ENCODE measurements at places on chromosomes 7 and 10.

GRCh38 chr7:67021260-67021659 lies 24.6 kb downstream of the TYW1 start:
- DNase-seq: no peak

DNA sequence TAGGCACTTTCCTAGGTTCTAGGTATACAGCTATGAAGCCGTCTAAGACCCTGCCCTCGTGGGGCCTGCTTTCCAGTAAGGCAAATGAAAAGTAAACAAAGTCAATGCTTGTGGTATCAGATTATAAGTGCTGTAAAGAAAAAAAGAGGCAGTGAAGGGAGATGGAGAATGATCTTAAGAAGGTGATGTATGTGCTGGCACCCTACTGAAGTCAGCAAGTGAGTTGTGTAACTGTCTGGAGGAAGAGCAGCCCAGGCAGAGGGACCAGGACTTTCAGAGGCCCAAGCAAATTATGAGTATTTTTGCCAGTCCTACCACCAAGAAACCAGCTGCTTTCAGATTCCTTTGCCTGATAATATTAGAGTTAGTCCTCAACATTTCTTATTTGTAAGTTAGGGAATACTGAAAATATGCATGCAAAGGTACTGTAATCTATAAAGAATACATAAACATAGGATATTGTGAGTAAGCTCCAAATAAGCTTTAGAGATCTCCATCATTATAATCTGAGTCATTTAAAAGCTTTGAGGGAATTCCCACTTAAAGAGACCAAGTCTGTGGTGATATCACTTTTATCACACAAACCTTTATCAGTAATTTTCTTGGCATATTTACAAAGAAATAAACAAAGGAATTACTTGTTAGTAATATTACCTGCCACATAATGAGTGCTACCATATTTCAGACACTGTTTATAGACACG lies 329.2 kb upstream of the LRGUK start:
- no peak for DNase-seq

DNA sequence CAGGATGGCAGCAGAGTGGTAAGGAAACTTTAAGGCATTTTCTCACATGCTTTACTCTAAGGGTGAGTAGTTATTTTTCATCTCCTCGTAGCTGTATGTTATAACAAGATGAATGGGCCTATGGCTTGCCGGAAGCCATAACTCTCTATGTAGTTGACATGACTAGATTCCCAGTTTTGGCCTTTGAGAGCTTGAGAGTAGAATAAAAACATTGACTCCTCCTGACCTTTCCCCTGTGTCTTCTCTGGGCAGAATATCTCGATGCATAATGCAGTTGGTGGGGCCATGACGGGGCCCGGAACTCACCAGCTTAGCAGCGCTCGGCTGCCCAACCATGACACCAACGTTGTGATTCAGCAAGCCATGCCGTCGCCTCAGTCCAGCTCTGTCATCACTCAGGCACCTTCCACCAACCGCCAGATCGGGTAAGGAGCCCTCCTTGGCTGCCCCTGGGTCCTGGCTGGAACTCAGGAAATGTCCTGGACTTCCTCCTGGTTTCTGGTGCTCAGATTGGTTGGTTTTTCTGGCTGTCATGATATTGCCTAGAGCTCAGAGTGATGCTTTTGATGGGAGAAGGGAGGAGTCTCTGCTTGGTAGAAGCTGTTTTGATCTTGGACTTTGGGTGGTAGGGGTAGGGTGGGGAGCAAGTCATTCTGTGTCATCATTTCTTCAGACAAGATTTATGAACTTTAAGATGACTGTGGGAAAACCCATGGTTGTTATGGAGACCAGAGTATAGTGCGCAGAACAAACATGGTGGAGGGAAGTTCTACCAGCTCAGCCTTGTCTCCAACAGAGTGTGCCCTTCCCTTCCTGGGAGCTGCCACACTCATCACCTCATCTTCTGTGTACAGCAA lies 158.0 kb downstream of the CREB5 start:
- no peak for DNase-seq

GRCh38 chr10:99431190-99431760 lies 851 bp upstream of the GOT1 start:
- no peak for DNase-seq

GRCh38 chr7:149607683-149608082 lies 110.1 kb upstream of the ZNF746 start:
- DNase-seq: no peak

- no peak for DNase-seq
Measured at GRCh38 chr7:114217026-114217806, 197.4 kb upstream of the FOXP2 start.

DNA sequence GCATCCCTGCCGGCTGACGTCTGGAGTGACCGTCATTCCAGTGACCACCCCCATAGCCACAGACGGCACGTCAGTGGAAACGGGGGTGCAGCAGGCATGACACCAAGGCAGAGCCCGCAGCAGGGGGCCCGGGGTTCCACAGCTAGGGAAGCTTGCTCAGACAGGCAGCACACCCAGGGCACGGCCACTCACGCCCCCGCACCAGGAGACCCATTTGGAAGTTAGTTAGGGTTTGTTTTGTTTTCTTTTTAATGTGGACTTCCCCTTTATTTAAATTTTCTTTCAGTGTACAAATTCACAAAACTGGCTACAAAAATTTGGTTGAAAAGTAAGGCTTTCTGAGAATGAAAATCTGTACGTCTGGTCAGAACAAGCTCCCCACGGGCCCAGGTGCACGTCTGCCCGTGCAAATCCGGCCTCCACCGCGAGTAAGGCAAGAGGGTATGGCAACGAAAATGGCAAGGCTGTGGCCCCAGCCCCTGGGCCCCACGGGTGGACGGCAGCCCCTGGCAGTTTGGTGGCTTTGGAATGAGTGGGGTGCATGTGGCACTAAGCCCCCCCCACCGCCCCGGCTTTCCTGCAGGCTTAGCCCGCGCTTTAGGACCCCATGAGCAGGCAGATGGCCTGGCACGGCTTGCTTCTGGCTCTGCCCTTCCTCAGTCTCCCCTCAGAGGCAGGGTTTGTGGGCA lies 124.2 kb downstream of the FAM53B start:
- DNase-seq: no peak

DNA sequence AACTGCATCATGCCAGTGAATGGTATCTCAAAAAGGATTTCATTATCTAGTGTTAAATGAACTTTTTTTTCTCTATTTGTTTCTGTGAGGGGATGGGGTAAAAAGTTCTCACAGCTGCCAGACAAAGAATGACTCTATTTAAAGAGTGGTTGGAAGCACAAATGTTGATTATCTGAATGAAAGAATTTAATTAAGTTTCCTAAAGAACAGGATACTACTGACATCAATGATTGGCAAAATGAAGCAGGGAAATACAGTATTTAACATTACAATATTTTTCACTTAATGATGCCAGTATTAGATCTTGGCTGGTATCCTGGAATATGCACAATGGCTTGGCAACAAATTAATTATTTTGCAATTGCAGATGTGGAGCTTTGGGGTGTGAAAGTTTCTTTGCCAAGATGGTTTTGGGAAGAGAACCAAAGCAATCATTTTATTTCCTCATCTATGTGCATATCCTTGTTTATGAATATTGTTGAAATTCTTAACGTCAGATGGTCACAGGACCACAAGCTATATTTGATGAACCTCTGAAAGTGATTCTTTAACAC lies 336.8 kb downstream of the ARL4A start:
- no peak for DNase-seq

- DNase-seq: no peak
Measured at GRCh38 chr10:52440612-52441285, 126.7 kb downstream of the DKK1 start.

GRCh38 chr10:1149793-1150637 lies 93.8 kb downstream of the WDR37 start:
- DNase-seq: no peak

- DNase-seq: no peak
Measured at GRCh38 chr7:158449266-158449665, 138.4 kb downstream of the PTPRN2 start.

DNA sequence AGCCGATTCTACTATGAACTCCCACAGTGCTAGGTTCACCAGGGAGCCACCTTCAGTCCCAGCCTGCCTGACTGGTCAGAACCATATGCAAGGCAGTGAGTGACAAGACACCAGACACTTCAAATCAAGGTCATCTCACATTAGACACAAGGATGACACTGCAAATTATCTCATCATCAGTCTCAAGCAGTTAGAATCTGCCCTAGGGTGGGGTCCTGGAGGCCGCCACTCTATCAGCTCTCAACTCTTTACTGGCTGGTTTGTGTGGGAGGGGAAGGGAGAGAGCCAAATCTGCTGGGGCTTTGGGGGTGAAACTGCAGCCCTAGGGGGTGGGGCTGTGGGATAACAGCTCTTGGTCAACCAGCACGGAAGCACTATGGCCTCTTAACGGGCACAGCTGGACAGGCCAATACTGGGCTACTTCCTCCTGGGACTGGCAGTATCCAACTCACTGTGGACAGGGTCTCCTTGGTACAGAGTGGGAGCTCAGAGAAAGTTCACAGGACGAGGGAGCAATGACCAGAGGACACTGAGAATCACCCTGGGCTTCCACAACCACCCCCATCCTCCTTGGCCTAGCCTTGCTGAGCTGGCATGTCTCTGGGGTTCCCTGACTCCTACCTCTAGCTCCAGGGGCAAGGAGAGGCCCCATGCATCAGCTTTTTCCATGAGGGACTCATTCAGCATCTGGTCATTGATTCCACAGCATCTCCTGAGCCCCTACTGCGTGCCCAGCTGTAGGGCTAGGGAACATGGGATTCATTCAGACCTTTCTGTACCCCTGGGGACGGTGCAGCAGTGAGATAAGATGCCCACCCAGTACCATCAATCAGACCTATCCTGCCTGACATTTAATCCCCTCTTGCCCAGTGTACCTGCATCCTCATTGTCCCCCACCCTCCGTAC lies 5.4 kb downstream of the GPRIN2 start:
- DNase-seq: no peak

DNA sequence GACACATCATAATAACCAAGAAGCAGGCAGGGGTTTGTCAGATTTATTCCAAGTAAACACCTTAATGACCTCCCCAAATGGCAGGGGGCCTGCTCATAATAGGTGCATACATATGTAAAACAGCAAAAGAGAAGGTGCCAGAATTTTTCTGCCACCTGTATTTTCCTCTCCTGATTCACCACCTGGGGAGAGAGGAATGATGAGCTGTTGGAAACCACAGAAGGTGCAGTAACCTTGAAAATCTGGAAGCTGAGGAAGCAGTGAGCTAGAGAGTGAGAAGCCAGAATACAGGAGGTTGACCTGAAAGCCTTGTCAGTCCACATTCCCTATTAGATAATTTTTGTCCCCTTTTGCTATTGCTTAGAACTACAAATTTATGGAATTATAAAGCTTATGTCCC lies 46.2 kb upstream of the PDE1C start:
- no peak for DNase-seq

GRCh38 chr7:151087245-151088018 lies 1.2 kb downstream of the AGAP3 start:
- no peak for DNase-seq

DNA sequence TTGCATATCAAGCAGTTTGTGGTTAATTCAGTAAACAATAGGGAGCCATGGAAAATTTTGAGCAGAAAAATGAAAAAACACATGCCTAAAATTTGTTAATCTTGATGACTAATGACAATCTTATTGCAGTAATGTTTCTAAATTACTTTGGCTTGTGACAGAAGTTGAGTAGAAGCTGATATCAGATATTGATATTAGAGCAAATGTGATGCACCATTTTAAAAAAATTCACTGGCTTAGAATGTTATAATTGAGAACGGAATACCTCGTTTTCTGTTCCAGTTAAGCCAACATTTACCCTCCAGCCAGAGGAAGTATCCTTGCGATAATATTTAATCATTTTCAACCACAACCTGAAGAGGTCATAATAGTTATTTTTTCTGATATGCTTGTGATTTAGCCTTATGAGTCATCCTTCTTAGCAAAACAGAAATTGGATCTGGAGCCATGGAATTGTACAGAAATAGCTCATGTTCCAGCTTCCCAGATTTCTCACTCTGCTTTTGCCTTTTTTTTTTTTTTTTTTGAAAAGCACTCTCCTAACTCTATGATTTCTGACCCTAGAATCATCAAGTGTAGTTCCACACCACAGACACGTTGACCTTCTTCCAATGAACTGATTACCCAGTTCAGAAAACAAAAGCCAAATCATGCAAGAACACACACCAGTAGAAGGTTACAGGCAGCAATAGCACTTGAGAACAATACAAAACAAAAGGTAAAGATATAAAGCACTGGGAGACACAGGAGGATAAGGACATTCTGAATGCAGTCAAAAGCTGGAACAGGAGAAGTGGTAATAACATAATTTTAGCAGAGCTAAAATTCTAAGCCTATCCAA lies 96.8 kb upstream of the PHYHIPL start:
- DNase-seq: no peak

All from effector memory CD4-positive, alpha-beta T cell (primary cell).